Activated T-helper 1 cell treated with anti-CD3 and anti-CD28 coated beads, Interleukin-2, amount 50 U/mL, for 16 hours (primary cell): ENCODE measurements at places on chromosomes 12 and 14.

DNA sequence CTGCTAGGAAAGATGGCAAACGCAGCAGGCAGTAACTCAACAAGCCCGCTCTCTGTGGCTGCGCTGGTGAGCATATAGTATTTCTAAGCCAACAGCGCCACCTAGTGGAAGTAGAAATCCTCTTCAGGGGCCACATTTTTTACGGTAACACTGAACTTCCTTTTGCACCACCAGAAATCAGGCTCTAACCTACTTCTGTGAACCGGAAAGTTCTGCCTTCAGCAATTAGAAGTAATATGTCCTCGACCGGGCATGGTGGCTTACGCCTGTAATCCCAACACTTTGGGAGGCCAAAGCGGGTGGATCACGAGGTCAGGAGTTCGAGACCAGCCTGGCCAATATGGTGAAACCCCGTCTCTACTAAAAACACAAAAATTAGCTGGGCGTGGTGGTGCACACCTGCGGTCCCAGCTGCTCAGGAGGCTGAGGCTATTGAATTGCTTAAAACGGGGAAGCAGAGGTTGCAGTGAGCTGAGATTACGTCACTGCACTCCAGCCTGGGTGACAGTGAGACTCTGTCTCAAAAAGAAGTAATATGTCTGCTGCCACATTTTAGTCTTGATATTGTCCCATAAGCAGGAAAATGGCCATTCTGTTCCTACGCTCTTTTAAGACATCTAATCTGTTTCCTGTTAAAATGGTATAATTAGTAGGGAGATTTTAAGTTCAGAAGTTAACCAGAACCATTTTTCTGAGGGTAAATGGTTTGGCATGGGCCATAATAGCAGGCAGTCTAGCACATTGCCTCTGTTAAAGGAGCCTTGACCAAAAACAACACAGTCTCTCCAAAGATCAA is 26.8 kb downstream of the APOBEC1 start:
- peak; percentile 59 for DNase-seq

GRCh38 chr14:71702786-71703185 is 229.4 kb upstream of the RGS6 start:
- DNase-seq: no peak

DNA sequence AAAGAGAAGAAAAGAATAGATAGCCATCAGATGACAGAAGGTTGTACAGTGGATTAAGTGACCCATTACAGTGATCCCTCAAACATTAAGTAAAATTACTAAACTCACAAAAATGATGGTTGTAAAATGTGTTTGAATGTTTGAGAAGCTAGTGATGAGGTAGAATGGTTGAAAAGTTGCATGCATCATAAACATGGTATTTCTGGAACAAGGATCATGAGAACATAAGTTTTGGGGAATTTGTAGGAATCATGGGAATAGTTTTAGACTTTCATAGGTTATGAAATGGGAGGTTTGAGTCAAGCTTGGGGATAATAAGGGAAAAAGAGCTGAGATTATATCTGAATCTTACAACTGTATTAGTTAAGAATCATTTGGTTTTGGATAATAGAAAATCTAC is 34.1 kb upstream of the NEDD1 start:
- no peak for DNase-seq

- DNase-seq: no peak
These were observed 1.7 kb downstream of the FAIM2 start for GRCh38 chr12:49901986-49902385.

- no peak for DNase-seq
These were observed 1.6 kb downstream of the RHOJ start for GRCh38 chr14:63205866-63206265.

GRCh38 chr14:71594821-71595220 is 337.4 kb upstream of the RGS6 start:
- DNase-seq: no peak

GRCh38 chr12:52119398-52120254 is 40.1 kb downstream of the SMIM41 start:
- no peak for DNase-seq

DNA sequence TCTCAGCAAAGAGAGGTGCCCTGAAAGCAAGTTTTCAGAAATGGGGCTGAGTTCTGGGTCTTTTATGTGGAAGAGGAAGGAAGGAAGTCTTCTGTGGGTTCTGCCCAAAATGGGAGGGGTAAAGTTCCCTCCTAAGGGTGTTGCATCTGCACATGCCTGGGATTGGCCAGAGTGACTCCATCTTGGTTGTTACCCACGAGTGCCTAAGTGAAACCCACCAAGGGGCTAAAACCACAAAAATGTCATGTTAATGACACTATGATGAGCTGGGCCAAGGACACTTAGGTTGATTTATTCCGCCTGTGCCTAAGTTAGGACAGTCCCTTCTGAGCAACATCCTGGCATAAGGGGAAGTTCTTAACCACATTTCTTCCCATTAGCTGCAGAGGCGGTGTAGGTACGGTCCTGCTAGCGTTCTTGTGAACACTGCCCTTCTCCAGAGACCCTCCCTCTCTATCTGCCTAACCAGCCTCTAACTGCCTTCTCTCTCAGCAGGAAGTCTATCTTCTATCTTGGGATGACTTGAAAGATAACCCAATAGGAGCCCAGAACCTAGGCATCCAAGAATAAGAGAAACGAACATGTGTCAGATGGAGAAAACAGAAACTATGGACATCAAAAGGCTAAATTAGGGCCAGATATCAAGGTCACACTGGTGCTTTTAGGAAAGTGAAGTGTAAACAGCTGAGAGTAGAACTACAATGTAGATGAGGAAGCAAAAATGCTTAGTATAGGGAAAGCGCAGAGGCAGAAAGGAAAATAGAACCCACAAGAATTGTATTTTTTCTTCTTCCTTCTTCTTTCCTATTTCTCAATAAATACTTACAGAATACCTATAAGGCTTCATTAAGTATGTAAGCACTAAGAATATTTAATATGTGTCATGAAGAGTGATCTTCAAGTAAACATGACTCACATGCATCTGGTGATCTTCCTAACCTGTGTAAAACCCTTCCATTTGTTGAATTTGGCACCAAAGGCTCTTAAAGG is 104.2 kb upstream of the AMN1 start:
- no peak for DNase-seq

GRCh38 chr12:57707250-57707649 is 13.3 kb downstream of the OS9 start:
- DNase-seq: no peak
